ENCODE measurements at places on chromosomes 5 and 9. TPM values are rescaled to one million over a fixed set of nuclear protein-coding genes. Genes with fewer than 3 reads are reported as not detected.

Gene PTGR1
- total RNA-seq = 67.4 TPM

Gene ENC1
- total RNA-seq = 43.7 TPM

Gene SPATA31E1
- total RNA-seq = not detected

Gene PCDHB8
- total RNA-seq = 0.26 TPM

Gene EHMT1
- 60.2 TPM for total RNA-seq

Gene BASP1
- total RNA-seq = 89.6 TPM

Gene FSD1L
- 6.0 TPM for total RNA-seq

Gene SPINK6
- total RNA-seq = not detected

Gene PHF2
- 15.6 TPM for total RNA-seq

Gene OCLN
- 1.1 TPM for total RNA-seq

Gene IL11RA
- 26.6 TPM for total RNA-seq

Gene IFNA2
- total RNA-seq = not detected

Gene WDR41
- total RNA-seq = 101 TPM

All from smooth muscle cell of the pulmonary artery (primary cell).